Activated CD4-positive, alpha-beta memory T cell treated with anti-CD3 and anti-CD28 coated beads, Interleukin-2, amount 10 ng/mL, durations not matched to agents 7 days and 5 days (primary cell): ENCODE measurements at places on chromosomes 1 and 21. TPM values are rescaled to one million over a fixed set of nuclear protein-coding genes. Genes with fewer than 3 reads are reported as not detected.

The BATF3 gene
- 56.7 TPM for total RNA-seq

The FCRL6 gene
- total RNA-seq = not detected

The FMOD gene
- 0.23 TPM for total RNA-seq

The CNTN2 gene
- total RNA-seq = not detected

The ADAMTS1 gene
- total RNA-seq = 1.4 TPM
